ENCODE measurements at places on chromosomes 3 and 15.
A peak's percentile ranks its signal among the peaks of the same experiment; 100 is the strongest.

- DNase-seq = no peak
Measured at GRCh38 chr15:98942431-98942830, 65.2 kb downstream of the PGPEP1L start.

- no peak for DNase-seq
Measured at GRCh38 chr3:87179642-87180041, 47.5 kb upstream of the CHMP2B start.

DNA sequence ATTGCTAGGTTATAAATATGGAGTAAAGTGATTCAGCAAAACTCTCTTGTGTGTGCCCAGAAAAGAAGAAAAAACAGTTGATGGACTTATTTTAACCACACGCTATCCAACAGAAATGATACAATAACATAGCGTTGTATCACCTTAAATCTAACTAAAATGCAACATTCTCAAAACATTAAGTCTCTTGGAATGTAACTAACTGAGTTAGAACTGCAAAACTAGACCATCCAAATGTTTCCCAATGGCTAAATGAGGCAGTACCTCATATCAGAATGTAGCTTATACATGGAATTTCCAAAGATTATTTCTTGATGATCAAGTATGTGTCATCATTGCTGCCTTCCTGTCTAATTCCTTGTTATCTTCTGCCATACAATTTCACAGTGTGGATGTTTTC lies 187.9 kb downstream of the CNTN3 start:
- DNase-seq = no peak

- DNase-seq = no peak
Measured at GRCh38 chr3:110810356-110810755, 261.3 kb upstream of the NECTIN3 start.

DNA sequence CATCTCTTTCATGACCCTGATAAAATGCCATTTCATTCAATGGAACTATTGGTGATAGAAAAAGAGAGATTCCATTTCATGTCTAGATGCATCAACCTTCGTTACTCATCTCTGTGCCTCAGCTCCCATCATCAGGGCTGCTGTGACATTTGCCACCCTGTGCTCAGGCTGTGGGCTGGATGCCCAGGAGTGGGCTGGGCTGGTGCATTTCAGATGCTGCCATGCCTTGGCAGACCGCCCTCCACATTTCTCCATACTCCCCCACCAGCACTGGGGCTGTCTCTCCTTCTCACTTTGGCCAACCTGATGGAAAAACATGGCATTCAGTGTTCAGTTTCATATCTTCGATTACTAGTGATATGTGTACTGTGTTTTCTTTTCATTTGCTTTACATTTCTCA lies 59.1 kb downstream of the DNASE1L3 start:
- DNase-seq = no peak

- no peak for DNase-seq
Measured at GRCh38 chr15:48202068-48202467, 4.0 kb upstream of the SLC12A1 start.

DNA sequence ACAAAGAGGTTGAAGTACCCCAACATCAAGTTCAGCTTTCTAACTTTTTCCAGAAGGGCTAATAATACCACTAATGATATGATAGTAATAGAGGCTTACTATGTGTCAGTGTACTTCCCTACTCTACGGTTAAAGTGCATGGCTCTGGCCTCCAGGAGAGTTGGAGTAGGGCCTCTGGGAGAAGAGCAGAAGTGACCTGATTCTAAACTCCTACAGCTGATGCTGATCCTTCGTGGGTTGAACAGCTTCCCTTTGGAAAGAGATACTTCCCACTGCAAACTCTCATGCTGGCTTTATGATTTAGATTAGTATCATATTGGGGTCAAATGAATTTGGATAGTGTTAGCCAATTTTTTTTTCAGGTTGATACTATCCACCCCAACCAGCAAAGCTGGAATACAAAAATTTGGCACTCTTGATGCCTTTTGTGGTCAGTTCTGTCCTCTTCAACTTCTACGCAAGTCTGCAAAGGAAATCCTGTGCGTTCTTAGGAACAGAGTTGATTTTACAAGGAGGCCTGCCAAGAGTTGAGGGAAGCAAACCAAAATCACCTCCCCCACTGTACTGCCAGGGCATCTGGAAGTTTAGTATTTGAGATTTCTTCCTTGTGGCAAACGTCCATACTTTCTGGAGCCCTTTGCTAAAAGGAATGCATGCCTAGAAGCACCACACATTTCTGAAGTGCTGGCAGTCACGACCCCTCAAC lies 17.8 kb downstream of the TMEM212 start:
- DNase-seq = peak; percentile 55

GRCh38 chr3:106144030-106144429 lies 275.2 kb upstream of the CBLB start:
- DNase-seq = no peak

DNA sequence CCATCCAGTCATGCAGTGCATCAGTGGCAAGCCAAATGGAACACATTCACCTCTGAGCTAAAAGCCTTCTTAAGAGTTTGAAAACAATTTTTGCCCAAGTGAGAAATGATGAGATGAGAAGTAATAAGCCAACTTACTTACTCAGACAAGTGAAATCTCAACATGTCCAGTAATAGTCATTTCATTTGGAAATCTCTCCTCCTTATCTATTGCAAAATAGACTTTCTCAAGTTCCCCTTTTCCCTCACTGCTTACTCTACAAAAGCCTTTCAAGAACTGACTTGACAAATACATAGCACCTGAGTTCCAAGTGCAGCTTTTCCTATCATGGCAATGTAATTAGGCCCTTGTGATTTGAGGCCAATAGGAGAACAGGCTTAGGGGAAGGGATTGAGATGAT lies 282.3 kb downstream of the SLC9A9 start:
- DNase-seq = peak; percentile 16

GRCh38 chr15:99738021-99738847 lies 5.0 kb upstream of the LYSMD4 start:
- DNase-seq = no peak

GRCh38 chr3:7766530-7766929 lies 735.1 kb upstream of the LMCD1 start:
- peak; percentile 3 for DNase-seq

GRCh38 chr15:78873793-78874765 lies 1.4 kb downstream of the MORF4L1 start:
- peak; percentile 59 for DNase-seq

GRCh38 chr15:77753281-77753873 lies 120.7 kb upstream of the LINGO1 start:
- peak; percentile 57 for DNase-seq

DNA sequence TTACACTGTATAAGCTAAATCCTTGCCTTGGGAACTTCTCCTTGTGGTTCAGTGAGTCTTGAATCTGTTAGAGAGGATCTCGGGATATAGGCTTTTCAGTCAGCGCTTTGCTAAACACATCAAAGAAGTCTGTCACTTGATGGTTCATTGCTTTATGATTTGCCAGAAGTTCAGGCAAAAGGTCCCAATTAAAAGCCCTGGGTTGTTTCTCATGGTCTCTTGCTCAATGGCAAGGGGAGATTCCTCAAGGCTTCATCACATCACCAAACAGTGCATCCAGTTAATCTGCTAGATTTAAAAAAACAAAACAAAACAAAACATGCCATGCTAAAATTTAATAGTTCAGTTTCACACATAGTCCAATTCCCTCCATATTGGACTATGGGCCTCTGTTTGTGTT lies 114.8 kb downstream of the FILIP1L start:
- no peak for DNase-seq

DNA sequence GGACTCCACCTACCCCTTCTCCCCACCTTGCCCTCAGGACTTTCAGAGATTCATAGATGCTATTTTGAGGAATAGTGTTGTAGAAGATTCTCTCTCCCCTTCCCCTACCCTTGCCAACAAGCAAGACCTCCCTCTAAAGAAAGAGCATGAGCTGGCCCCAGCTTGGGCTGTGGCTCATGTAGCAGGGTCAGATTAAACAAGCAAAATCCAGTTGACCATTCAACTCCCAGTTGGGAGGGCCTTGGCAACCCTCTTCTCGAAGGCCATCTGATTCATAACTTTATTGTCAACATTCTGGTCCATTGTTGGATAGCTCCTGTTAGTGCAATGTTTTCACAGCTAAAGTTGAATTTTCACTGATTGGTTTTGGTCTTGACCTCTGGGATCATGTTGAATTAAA lies 41.1 kb downstream of the TNFAIP8L3 start:
- no peak for DNase-seq

DNA sequence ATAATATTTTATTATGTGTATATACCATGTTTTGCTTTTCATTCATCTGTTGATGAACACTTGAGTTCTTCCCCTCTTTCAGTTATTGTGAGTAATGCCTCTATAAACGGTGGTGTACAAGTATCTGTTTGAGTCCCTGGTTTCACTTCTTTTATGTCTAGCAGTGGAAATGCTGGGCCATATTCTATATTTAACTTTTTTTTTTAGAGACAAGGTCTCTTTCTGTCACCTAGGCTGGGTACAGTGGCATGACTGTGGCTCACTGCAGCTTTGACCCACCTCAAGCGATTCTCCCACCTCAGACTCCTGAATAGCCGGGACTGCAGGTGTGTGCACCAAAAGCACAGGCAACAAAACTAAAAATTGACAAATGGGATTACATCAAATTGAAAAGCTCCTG lies 19.9 kb downstream of the GOLM2 start:
- DNase-seq = no peak

GRCh38 chr3:24843955-24844354 lies 349.3 kb upstream of the THRB start:
- no peak for DNase-seq

GRCh38 chr3:129448186-129448895 lies 8.3 kb downstream of the IFT122 start:
- no peak for DNase-seq

GRCh38 chr3:102136183-102136582 lies 286.9 kb downstream of the NFKBIZ start:
- no peak for DNase-seq

- peak; percentile 49 for DNase-seq
Measured at GRCh38 chr3:10964537-10965167, 27.9 kb upstream of the SLC6A1 start.

DNA sequence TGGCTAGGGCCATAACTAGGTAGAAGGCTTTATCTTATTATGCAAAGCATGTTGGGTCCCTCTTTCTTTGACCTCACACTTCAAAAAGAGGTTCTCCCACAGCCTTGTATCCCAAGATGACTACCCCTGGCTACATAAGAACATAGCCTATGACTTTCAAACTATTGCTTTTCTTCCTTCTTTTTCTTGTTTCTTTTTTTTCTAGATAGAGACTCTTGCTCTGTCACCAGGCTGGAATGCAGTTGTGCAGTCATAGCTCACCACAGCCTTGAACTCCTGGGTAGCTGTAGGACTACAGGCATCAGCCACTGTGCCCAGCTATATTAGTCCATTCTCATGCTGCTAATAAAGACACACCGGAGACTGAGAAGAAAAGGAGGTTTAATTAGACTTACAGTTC lies 47.2 kb downstream of the DIPK2A start:
- no peak for DNase-seq

DNA sequence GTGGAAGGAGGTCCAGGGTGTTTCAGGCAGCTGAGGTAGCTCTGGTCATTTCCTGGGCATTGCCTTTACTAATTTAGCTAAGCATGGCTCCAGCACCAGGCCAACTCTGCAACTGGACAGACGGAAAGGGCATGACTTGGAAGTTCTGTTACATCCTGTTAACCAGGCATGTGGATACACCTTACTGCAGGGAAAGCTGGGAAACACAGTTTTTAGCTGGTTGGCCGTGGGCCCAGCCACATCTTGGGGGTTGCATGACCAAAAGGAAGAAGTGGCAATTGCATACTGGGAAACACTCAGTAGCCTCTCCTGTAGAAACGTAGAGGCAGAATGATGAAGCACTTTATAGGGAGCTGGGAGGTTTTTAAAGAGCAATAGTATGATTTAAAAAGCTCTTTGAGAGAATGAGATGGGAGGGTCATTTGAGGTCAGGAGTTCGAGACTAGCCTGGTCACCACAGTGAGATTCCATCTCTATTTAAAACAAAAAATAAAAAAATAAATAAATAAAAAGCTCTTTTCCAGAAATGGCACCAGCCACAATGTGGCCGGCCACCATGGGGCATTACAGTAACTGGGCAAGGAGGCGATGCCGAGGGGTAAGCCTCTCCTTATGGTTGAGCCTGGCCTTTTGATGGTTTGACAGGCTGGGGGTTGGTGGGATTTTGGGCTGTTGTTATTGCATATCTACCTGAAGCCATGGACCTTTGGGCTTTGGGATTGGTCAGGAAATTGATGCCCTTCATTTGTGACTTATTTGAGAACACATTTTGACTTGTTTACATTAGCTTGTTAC lies 28.6 kb downstream of the TRAK1 start:
- DNase-seq = peak; percentile 38

DNA sequence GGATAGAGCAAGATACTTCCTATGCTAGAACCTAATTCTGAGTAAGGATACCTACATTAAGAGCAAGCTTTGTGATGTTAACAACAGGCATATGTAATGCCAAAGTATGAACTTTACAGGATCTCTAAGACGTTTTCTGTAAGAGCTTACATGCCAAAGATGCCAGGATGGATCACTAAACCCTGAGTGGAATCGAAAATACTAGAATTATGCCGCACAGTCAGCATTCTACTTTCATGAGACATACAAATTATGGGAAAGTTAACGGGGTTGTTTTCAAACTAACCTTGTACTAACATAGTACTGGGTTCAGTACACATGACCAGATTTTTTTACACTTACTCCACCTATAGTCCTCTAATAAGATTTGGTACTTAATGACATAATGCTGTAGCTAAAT lies 55.1 kb downstream of the AAGAB start:
- no peak for DNase-seq

DNA sequence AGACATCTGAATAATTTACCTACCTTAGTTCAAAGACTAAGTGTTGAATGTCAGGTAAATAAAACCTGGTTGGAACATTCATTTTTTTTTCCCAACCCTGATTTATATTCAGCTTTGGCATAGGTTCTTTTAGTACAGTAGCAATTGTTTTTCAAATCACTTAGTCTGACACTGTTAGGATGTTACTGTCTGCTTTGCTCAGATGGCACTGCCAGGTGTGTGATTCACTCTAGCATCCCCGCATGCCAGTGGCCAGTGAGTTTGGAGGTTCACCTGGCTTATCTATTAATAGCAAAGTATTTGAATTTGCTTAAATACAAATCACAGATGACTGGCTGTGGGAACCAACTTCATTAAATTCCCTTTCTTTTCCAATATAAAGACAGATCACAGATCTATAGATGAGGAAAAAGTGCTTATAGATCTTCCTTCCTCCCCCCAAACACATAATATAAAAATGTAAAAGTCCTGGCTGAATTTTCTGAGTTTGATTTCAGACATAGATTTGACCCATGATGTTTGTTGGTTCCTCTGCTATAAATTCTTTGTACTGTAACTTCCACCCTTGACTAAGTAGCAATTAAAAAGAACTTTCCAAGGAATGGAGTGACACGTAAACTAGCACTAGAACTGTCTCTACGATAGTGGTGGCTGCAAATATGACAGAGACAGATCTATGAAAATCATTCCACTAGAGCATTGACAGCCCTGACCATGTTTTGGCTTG lies 3.9 kb downstream of the THBS1 start:
- no peak for DNase-seq
